ENCODE measurements at places on chromosomes 7 and 10.
A peak's percentile ranks its signal among the peaks of the same experiment; 100 is the strongest.

GRCh38 chr7:96599288-96599936 is 110.2 kb downstream of the SEM1 start:
- DNase-seq, result no peak

- no peak for DNase-seq
Measured at GRCh38 chr7:156823435-156823834, 69.5 kb downstream of the LMBR1 start.

DNA sequence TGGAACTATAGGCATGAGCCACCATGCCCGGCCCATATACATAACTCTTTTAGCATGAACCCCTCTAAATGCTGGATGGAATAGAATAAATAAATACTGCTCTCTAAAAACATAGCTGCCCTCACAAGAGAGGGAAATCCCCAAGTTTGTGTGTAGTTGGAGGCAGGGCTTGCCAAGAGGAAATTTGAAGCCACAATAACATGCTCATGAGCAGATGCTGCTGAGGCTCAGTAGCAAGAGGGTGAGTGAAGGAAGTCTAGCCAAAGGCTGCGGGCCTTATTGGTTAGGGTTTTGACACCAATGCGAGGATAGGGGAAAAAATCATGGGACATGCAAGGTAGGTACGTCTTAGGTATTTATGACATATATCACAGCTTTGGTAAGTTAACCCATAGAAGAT is 17.3 kb downstream of the TPK1 start:
- DNase-seq, result no peak

DNA sequence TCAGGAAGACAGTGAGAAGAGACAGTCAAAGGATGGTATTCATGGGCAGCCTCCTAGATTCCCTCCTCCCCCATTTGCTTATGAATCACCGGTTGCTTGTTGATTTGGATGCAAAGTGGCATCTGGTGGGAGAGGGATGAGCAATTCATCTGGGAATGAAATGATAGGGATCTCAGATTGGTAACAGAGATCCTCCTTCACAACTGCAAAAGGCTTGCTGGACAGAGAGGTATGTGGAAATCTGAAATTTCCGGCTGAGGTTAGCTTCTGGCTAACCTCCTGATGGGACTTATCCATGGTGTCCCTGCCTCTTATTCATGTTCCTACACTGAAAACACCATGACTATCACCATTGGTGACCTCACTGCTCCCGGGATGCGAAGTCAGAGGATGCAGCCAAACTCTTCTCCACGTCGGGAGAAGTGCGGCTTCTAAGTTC is 48.4 kb upstream of the PODXL start:
- no peak for DNase-seq

GRCh38 chr10:70551971-70552422 is 50.5 kb downstream of the PRF1 start:
- peak; percentile 67 for DNase-seq

DNA sequence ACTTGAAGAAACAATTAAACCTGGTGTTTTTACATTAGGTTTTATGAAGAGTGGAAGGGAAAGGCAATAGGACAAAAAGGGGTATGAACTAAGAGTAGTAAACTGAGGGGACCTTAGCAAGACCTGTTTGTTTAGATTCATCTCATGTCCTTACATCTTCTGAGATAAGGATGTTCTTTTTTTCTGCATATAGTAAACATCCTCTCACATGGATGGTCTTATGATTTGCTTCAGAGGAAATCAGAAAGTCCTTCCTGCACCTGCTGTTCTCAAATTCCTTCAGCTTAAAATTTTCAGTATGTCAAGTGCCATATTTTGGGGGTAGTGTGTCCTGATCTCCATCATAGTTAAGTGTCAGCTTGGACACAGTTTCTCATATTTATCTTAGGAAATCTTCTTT is 232.6 kb downstream of the ADK start:
- no peak for DNase-seq

DNA sequence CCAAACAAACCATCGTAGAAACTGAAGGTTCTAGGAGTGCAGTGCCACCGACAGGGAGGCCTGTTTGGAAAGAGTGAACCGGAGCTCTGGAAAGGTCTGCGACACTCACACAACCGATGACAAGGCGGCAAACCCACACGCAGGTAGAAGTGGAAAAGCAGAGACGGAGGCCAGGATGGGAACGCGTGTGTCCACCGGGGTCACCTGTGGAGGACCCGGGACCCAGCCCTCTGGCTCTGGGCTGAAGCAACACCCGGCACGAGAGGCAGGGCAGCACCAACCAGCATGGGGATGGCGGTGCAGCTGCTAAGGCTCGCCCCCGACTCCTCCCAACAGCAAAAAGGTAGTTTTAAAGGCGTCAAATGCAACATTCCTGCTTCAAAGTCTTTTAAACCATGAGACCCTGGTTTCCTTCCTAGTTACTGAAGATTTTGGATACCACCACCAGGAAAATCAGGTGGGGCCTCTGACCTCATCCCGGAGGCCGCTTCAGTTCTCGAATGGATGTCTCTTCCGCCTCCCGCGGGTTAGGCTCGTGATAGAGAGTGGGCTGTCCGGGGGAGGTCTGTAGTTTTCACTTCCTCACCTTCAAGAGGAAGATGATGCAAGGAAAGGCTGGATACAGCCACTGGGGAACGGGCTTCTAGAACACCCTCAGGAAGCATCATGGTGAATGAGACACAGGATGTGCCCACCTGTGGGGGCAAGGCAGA is 115.5 kb downstream of the SMURF1 start:
- no peak for DNase-seq

GRCh38 chr10:127978481-127978880 is 71.6 kb downstream of the PTPRE start:
- no peak for DNase-seq

- DNase-seq, result no peak
Measured at GRCh38 chr7:136228171-136228570, 251.0 kb upstream of the MTPN start.

- DNase-seq, result no peak
Measured at GRCh38 chr10:95783741-95784140, 27.8 kb downstream of the ENTPD1 start.

GRCh38 chr10:30759423-30759822 is 129.9 kb upstream of the LYZL2 start:
- no peak for DNase-seq

- DNase-seq, result no peak
Measured at GRCh38 chr7:146375170-146375569, 258.6 kb downstream of the CNTNAP2 start.

DNA sequence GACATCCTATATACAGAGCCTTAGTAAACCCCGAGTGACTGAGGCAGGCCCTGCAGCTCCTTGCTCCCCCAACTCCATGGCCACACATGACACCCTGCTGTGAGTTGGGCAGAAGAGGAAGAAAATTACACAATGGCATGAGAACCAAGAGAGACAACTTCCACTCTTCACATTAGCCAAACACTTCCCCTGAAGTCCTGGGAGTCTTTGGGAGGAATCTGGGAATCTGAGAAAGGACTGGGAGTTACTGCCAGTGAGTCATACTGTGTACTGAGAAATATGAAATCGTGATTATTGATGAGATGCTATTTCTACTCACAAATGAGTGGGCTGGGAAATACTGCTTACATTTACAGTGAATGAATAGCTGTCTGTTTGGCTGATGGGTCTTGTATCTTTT is 116.6 kb downstream of the SPAG6 start:
- no peak for DNase-seq

GRCh38 chr10:73205081-73205480 is 37.2 kb downstream of the FAM149B1 start:
- DNase-seq, result no peak

GRCh38 chr7:29852457-29852856 is 46.1 kb downstream of the WIPF3 start:
- DNase-seq, result no peak

DNA sequence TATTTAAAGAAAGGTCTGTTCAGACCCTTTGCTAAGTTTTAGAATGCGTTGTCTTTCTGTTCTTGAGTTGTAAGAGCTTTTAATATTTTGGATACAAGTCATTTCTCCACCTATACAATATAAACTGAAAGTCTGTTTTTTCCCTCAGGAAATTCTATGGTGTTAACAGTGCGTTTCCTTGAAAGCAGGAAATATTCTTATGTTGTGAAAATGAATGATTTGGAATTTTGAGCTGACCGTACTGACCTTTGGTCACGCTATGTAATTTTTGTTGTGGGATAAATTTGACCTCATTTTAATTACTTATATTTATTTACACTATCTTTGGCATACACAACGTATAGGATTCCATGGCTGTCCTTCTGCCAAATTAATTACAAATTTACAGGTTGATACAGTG is 43.5 kb downstream of the PUS7 start:
- DNase-seq, result no peak

GRCh38 chr7:27351137-27351536 is 108.5 kb downstream of the EVX1 start:
- no peak for DNase-seq

- no peak for DNase-seq
Measured at GRCh38 chr10:119404719-119405519, 137.6 kb downstream of the RGS10 start.

DNA sequence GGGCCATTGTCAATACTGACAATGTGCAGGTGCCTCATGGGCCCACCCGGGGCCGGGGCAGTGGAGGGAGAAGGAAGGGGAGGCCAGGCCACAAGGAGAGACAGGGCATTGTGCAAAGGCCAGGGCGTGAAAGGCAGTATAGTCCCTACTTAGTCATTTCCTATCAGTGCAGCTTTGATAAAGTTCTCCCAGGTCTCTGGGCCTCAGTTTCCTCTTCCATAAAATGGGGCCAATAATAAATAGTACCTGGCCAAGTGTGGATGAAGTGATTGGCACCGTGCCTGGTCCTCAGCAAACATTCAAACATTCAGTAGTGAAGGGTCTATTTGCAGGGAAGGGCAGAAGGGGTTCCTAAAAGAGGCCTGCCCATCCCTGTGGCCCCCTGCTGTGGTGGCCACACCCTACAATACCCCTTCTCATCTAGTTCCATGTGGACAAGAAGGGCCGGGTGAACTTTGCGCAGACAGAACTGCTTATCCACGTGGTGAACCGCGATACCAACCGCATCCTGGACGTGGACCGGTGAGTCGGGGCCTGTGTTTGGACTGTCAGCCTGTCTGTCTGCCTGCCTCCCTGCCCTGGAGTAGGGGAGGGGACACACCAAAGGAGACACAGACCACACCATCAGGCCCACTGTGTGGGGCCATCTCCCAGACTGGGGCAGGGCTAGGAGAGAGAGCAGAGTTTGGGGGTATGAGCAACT is 36.9 kb upstream of the VSIR start:
- no peak for DNase-seq

DNA sequence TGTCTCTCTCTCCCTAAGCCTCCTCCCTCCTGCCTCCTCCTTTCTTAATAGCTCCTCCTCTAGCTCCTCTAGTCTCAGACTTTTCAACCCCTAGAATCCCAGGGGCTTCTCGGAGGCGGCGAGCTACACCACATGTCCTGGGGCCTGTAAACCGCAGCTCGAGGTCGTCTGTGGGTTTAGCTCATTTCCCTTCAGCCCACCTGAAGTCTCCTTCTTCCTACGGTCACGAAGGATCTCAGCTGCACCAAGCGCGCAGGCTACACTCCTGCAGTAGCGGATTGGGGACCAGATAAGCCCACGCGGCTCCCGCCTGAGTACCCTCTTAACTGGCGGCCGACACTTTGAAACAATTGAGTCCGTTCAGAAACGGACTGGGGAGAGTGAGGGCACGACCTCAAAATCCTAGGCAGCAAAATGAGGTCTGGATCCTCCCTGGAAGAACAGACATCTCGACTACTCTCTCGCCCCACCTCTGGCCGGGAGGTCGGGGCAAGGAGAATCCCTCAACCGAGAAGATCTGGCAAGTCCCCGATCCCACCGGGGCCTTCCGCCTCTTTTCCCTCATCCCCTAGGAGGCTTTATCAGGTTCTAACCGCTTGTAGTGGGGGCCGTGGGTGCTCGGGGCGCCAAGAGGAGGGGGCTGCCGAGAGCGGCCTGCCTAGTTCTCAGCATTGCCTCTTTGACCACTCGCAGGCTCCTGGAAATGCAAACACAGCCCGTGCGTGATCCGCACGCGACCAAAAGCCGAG is 1.3 kb upstream of the SORCS3 start:
- no peak for DNase-seq

DNA sequence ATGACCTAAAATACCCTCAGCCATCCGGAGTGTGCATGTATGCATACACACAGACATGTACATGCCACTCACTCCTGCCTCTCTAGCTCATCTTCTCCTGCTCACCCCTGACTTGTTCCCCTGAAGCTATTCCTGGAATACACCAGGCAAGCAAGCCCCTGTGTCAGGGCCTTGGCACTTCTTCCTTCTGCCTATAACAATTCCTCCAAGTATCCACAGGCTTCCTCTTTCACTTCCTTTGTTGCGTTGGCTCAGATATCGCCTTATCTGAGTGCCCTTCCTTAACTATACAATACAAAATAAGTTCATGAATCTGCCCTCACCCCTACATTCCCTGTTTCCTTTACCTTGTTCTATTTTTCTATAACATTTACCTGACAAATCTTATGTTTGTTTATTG is 88.8 kb downstream of the NOD1 start:
- DNase-seq, result no peak

DNA sequence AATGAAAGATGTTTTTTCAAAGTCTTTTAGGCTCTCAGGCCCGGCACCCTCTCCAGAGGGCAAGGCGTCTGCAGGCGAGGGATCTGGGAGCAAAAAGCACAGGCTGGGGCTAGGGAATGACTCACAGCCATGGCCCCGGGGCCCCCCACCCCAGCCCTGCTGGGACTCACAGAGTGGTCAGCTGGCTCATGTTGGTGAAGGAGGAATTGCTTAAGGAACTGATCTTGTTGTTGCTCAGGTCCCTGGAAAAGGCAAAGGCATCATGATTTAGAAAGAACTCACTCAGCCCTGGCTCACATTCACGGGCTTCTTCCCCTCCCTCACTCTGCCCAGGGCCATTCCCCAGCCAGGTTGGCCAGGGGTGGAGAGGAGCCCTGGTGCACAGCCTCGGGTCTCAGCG is 151.5 kb downstream of the SLIT1 start:
- no peak for DNase-seq

GRCh38 chr10:29734962-29735627 is 100.3 kb upstream of the SVIL start:
- no peak for DNase-seq

DNA sequence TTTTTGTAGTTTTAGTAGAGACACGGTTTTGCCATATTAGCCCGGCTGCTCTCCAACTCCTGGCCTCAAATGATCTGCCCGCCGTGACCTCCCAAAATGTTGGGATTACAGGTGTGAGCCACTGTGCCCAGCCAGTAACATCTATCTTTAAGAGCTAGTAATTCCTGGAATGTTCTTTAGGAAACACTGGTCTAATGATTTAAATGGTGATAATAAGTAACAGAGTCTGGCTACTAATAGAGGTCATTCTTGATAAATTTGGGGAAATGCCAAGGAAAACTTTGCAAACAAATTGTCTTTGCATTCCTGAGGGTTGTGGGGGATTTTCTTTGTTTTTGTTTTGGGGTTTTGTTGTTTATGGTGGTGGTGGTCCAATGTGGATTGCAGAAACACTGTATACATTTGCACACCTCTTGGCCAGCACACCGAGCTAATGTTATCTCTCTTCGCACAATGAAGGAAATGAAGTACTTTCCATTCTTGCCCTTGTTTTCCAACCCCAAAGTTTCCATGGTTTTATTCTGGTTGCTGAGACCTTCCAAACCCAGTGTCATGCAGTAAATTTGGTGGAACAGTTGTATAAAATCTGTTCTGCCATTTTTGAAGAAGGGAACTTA is 51.3 kb upstream of the WIPF3 start:
- DNase-seq, result no peak

Measured in kidney epithelial cell (primary cell).